Activated T-cell treated with anti-CD3 and anti-CD28 coated beads, Interleukin-2, amount 50 U/mL, for 1 hour (primary cell): ENCODE measurements at places on chromosomes 13 and 19.

GRCh38 chr13:37889102-37889501 is 19.5 kb upstream of the TRPC4 start:
- no peak for DNase-seq

GRCh38 chr19:13478576-13478975 is 27.7 kb downstream of the CACNA1A start:
- no peak for DNase-seq

DNA sequence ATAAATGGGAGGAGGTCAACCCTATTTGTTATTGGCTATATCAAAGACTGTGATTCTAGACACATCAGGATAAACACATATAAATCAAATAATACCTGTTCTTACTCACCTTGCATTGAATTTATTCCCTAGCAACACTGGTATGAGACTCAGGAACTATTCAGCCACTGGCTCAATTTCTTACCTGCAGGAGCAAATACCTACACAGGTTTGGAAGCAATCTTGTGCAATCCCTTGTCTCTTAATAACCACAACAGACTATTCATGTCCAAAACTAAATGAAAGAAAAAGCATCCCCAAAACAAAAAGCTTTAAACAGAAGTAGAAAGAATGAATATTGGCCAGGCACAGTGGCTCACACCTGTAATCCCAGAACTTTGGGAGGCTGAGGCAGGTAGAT is 55.5 kb downstream of the TBC1D4 start:
- no peak for DNase-seq

GRCh38 chr13:51601601-51602565 is 17.6 kb downstream of the WDFY2 start:
- no peak for DNase-seq

DNA sequence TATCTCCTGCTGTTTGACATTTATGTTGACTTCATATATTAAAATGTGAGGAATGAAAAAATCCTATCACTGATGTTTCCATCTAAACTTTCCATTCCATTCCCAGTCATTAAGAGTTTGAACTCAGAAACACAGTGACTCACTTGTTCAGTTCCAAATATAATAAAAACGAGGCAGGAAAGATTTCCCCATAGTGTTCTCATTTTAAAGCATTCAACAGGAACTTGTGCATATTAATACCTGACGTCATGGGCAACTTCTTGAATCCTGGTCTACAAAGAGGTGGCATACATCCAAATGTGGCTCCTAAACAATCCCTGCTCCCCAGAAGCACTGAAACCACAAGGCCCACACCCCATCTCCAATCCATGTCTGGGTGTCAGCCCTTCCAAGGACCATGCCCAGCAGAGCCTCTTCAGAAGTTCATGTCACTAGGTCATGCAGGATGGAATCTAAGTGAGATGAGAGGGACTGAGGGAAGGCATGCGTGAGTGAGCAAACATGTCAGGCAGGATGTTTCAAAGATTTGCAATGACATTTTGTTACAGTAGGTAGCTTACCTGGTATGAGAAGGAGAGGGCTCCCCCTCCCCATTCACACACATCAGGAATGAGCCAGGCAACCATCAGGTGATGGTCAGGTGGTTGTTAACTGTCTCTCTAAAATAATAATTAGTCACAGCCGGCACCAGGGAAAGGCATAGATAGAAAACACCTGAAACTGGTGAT is 9.4 kb upstream of the ERVV-2 start:
- DNase-seq: no peak

- DNase-seq: peak; percentile 65
Measured at GRCh38 chr19:53877361-53877766, 4.6 kb upstream of the PRKCG start.

DNA sequence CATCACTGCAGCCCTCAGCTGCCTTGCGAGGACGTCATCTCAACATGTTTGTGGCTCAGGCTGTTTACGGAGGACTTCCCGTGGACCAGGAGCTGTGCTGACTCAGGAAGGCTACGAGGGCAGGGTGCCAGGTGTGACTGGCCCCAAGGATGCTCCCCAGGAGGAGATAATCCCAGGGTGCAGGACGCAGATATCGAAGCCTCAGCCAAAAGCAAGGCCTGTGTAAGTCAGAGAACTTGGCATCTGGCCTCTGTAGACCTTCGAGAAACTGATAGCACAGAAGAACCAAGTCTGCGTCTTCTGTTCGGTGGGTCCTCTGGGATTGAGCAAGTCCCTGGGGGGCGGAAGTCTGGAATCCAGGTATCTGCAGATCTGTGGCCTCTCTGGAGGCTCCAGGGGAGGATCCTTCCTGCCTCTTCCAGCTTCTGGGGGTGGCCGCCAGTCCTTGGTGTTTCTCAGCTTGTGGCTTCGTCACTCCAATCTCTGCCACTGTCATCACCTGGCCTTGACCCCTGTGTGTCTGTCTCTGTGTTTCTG is 2.6 kb upstream of the DOHH start:
- no peak for DNase-seq

- DNase-seq: no peak
Measured at GRCh38 chr13:59392328-59392727, 771.4 kb downstream of the DIAPH3 start.

- no peak for DNase-seq
Measured at GRCh38 chr19:39160523-39160861, 34.9 kb downstream of the PAK4 start.

GRCh38 chr13:109604894-109605293 is 181.5 kb downstream of the IRS2 start:
- DNase-seq: no peak

- DNase-seq: no peak
Measured at GRCh38 chr13:99199541-99200431, 868 bp upstream of the UBAC2 start.

GRCh38 chr13:80386002-80386401 is 45.1 kb upstream of the SPRY2 start:
- DNase-seq: no peak

DNA sequence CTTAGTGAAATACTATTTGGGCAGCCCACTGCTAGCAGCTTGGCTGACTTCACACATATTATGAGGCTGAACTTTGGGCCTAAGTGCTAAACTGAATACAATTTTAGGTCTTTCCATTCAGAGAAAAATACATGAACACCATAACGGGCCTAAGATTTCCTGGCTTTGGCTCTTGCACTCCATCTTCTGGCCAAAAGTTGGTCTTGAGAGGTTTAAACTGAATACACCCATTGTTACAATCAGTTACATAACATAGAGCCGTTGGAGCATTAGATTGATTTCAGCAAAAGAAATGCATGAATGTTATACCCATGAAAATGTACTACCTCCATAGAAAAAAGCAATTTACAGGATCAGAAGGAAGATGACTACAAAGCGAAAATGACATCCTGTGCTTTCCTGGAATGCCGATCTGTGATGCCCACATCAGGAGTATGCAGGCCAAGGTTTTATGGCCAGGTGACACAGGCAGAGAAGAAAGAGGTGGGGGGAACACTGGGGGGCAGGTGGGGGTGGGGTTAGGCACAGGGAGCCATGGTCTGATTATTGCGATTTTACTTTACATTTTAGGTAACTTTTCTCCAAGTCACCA is 11.1 kb upstream of the SHISA2 start:
- DNase-seq: peak; percentile 28

- no peak for DNase-seq
Measured at GRCh38 chr13:98557937-98558792, 18.7 kb downstream of the STK24 start.

DNA sequence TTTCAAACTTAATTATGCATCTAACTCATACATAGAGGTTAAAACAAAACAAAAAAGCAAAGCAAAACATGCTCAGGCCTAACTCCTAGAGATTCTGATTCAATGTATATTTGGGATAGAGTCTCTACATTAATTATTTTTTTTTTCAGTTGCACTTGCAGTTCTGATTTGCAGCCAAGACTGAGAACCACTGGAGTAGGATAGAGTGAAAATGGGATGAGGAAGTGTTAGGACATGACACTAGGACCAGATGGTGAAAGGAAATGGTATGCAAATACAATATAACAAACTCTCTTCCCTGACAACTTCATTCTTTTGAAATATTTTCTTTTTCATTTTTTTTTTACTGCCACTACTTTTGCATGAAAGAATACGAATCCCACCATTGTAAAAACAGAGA is 1.8 kb downstream of the CCDC122 start:
- no peak for DNase-seq
